ENCODE measurements at places on chromosomes 16 and 17. TPM values are rescaled to one million over a fixed set of nuclear protein-coding genes. Genes with fewer than 3 reads are reported as not detected.

DNA sequence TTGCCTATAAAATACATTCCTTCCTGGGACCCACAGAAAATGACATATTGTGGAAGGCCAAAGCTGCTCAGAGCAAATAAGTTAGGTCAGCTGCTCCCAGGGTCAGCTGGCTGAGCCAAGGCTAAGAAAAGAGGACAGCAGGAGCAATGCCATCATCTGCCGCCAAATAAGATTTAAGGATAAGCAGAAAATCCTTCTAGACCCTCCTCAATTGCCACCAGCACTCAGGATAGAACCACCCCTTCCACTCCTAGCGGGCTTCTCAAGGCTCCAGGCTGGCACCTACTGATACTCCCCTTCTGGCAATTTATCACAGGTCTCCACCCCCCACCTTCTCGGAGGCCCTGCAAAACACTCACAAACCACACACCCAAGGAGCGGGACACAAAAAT, 22.9 kb downstream of the MBTPS1 start:
- H3K27me3 ChIP-seq = no peaks in the 10 kb centered on the region
- no peak overlapping the region for H3K27ac ChIP-seq
- no peak overlapping the region for H3K4me3 ChIP-seq
- no peak for DNase-seq

GRCh38 chr17:78346605-78347250, 13.1 kb downstream of the SOCS3 start:
- H3K36me3 ChIP-seq = no peaks in the 10 kb centered on the region
- H3K4me3 ChIP-seq = no peak overlapping the region
- DNase-seq = no peak

DNA sequence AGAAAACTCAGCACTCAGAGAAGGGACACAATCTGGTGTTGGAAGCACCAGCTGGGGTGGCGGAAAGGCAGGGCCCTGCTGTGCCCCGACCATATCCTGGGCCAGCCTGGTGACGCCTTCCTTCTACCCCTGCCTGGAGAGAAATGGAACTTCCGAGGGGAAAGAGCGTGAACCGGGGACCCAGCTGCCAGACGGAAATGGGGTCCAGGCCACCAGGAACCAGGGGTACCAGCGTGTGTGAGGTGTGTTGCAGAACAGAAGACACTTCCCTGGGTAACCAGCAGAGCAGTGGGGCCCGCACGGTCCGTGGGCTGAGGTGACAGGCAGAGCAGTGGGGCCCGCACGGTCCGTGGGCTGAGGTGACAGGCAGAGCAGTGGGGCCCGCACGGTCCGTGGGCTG, 6.8 kb downstream of the RAB40B start:
- H3K27me3 ChIP-seq = peaks cover 7% of the 10 kb centered on the region
- DNase-seq = no peak
- H3K36me3 ChIP-seq = no peaks in the 10 kb centered on the region
- H3K27ac ChIP-seq = no peak overlapping the region
- H3K4me3 ChIP-seq = no peak overlapping the region
- H3K4me1 ChIP-seq = no peaks in the 10 kb centered on the region

- no peaks in the 10 kb centered on the region for H3K36me3 ChIP-seq
- no peaks in the 10 kb centered on the region for H3K4me1 ChIP-seq
- no peak for DNase-seq
These were observed 3.5 kb downstream of the CTRB1 start for GRCh38 chr16:75222271-75222783.

- DNase-seq = no peak
- H3K36me3 ChIP-seq = peaks cover 20% of the 10 kb centered on the region
- H3K27ac ChIP-seq = no peak overlapping the region
- H3K27me3 ChIP-seq = no peaks in the 10 kb centered on the region
These were observed 7.0 kb downstream of the PRR29 start for GRCh38 chr17:64004903-64005733.

DNA sequence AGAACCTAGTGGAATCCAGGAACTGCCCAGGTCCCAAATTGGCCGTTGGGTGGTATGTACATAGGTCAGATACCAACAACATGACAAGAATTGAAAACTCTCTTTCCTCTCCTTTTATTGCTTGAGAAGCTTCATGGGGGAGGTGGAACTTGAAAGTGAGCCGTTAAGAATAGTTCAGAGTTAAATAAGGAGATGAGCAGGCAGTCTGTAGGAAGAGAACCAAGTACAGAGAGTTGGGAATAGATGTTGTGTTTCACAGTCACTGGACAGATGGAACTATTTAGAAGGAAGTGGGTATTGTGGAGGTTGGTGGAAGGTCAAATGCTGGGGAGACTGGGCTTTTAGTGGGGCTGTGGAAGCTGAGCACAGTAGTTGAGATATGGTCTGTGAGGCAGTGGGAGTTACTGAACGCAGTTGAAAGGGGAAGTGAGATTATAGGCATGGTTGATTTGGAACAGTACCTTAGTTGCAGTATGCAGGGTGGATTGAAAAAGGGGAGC, 26.4 kb downstream of the ARHGAP44 start:
- DNase-seq = no peak
- no peaks in the 10 kb centered on the region for H3K36me3 ChIP-seq
- H3K27ac ChIP-seq = no peak overlapping the region
- H3K4me1 ChIP-seq = no peaks in the 10 kb centered on the region

Gene DHRS7C
- total RNA-seq = not detected

GRCh38 chr17:12691173-12691572, 25.5 kb downstream of the MYOCD start:
- H3K4me1 ChIP-seq = no peaks in the 10 kb centered on the region
- H3K27me3 ChIP-seq = no peaks in the 10 kb centered on the region
- no peak overlapping the region for H3K4me3 ChIP-seq

GRCh38 chr17:47423406-47424295, 99.9 kb downstream of the EFCAB13 start:
- peaks cover 3% of the 10 kb centered on the region for H3K4me1 ChIP-seq
- DNase-seq = no peak
- no peak overlapping the region for H3K27ac ChIP-seq
- H3K27me3 ChIP-seq = peaks cover 3% of the 10 kb centered on the region
- no peak overlapping the region for H3K4me3 ChIP-seq

Gene AOC2
- 2.2 TPM for total RNA-seq

DNA sequence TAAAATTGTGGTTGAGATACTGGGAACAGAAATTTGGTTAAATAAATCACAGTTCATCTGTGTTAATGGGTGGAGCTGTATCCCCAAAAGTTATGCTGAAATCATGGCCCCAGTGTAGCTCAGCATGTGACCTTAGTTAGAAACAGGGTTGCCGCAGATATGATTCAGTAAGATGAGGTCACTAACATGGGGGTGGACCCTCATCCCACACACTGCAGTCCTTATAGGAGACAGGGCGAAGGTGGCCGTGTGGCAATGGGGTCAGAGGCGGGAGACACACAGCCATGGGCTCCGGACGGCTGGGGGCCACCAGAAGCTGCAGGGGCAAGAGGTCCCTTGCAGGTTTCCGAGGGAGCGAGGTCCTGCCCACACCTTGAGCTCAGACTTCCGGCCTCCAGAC, 10.7 kb downstream of the GALNS start:
- H3K36me3 ChIP-seq = peaks cover 4% of the 10 kb centered on the region
- H3K27me3 ChIP-seq = no peaks in the 10 kb centered on the region
- H3K4me1 ChIP-seq = no peaks in the 10 kb centered on the region
- DNase-seq = no peak
